ENCODE measurements at places on chromosomes 1 and 21.

DNA sequence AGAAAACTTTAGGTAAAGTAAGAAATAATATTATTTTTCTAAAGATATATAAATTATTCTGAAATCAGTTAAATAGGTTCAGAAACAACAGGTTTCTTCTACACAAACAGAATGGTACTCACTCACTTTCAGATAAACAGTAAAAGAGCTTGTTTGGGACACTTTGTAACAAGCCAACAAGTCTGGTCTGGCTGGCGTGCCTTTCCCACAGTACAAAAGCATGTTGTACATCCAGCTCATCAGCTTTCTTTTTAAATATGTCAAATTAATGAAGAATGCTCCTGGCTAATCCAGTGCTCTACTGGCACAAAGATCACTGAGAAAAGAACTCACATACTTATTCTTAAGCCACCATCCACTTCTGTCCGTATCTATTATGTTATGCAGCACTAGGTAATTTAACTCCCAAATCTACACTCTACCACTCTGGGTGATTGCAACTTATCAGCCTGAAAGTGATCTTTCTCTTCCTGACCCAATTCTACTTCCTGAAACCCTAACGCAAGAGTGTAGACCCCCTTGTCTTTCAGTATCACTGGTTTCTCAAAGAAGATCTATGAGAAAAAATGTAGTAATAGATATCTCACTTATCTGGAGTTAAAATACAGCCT, 32.6 kb downstream of the TRIT1 start:
- DNase-seq = no peak

DNA sequence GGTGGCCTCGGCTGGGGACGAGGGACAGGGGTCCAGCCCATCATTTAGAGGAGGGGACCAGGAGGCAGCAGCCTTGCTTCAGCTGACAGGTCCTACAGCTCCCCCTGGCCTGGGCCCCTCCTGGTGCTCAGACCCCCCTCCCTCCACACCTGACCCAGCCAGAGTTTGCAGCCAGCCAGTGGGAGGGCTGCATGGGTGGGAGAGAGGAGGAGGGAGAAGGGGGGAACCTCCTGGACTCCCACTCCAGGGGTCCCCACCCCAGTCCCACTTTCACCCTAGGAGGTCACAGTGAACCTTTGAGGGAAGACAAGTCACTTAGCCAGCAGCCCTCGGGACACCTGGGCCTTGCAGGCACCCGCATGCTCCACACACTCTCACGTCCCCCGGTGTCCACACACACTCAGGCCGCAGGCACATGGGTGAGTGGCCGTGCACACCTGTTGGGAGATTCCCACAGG, 108.9 kb upstream of the ZBTB40 start:
- DNase-seq = no peak

DNA sequence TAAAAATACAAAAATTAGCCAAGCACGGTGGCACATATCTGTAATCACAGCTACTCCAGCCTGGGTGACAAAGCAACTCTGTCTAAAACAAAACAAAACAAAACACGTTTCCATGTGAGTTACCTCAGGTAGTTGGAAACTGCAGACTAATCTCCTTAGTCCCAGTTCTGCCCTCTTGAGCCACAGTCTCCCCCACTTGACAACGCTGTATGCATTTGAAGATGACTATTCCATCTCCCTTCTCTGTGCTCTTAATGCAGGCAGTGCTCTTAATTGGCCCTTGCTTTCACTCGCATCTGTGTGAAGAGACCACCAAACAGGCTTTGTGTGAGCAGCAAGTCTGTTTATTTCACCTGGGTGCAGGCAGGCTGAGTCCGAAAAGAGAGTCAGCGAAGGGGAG, 19.6 kb upstream of the DHCR24 start:
- DNase-seq = no peak

GRCh38 chr1:159868766-159869165, 6.3 kb upstream of the VSIG8 start:
- DNase-seq = no peak

GRCh38 chr1:61240878-61241277, 158.5 kb downstream of the NFIA start:
- no peak for DNase-seq

DNA sequence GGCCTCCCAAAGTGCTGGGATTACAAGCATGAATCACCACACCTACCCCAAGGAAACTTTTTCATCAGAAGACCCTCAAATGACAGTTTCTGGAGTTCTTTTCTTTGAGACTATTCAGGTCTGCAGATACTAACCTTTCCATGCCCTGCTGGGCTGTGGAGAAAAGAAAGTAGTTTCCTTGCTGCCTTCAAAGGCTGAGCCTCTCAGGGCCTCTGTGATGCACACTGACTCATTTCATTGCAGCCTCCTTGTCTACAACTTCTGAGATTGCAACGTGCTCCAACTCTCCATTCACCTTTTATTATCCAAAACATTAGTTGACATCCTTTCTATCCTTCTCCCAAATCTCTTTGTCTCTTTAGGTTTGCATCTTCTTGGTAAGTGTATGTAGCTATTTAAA, 8.8 kb upstream of the SAMSN1 start:
- DNase-seq = peak; percentile 25

DNA sequence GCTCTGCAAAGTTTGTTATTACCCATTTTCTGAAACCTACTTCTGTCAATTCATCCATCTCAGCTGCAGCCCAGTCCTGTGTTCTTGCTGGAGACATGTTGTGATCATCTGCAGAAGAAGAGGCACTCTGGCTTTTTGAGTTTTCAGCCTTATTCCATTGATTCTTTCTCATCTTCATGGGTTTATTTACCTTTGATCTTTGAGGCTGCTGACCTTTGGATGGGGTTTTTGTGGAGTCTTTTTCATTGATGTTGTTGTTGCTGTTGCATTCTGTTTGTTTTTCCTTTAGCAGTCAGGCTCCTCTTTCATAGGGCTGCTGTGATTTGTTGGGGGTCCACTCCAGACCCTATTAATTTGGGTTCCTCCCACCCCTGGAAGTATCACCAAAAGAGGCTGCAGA, 164.3 kb downstream of the FCRL5 start:
- no peak for DNase-seq

- no peak for DNase-seq
Measured at GRCh38 chr21:39968010-39968409, 100.8 kb downstream of the PCP4 start.

DNA sequence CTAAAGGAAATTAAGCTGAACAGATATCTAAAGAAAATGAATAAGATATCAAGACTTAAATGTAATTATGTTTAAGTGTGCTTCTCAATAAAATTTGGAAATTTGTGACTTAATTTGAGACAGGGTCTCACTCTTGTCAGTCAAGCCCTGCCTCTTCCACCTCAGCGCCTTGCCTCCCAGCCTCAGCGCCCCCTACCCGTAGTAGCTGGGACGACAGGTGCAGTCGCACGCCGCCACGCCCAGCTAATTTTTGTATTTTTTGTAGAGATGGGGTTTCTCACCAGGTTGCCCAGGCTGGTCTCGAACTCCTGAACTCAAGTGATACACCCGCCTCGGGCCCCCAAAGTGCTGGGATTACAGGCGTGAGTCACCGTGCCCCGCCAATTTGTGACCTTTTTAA, 117.0 kb downstream of the CLEC20A start:
- DNase-seq = no peak

DNA sequence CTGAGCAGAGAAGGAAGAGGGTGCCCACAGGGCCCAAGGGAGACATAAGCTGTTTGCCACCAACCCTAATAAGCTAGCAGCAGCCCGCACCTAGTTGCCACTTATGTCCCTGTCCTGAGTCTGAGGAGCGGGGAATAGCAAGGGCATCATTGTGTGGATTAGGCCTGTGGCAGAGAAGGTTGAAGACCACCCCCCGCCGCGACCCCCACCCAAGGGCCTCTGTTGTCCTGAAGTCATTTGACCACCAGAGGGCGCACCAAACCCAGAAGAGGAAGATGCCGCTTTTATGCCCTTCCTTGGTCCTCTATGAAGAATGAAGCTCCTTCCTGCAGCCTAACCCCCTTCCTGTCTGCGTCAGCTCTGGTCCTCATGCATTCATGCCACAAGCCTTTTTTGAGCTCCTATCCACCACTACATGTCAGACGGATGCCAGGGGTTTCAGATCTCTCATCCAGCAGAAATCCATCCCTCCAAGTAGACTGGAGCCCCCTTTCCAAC, 16.6 kb downstream of the RHBG start:
- DNase-seq = peak; percentile 77

DNA sequence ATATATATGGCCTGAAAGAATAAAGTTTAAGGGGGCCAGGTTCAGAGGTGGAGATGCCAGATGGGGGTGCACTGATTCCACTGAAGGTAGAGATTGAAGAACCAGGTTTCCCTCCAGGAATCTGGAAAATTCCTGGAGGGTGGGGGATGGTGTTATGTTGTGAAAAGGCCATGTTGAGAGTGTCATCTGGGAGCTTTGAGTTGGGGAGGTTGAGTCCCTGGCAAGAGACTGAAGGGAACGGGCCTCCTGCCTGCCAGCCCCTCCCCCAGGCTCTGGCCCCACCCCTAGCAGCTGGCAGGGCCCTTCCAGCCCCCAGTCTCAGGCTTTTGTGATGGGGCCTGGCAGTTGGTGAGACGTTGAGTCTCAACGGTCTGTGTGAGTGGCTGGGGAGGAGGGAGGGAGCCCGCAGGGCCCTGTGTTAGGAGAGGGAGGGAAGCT, 4.1 kb downstream of the PTPRU start:
- DNase-seq = no peak

DNA sequence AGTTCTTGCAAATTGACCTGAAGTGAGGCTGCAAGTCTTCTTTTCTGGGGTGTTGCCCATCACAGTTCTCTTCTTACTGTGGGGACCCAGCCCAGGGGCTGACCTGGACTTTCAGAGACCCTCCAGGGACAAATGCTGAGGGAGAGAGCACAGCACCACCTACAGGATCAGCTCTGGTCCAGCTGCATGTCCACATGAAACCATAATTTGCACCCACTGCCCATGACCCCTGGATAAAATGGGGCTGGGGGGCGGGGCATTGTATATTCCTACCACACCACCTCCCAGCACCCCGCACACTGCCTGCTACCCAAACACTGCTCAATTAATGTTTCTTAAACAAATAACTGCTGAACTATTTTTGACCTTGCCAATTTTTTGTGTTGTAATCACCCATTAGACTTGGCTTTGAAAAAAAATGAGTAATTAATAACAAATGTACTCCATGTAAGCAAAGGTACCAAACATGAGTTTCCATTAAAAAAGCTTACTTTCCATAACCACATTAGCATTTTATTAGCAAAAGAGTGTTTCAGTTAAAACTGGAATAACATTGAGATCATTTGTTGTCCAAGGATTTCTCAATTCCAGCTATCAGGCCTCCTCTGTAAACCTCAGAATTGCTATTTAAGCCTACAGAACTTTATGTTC, 168.0 kb upstream of the RAB4A start:
- no peak for DNase-seq

DNA sequence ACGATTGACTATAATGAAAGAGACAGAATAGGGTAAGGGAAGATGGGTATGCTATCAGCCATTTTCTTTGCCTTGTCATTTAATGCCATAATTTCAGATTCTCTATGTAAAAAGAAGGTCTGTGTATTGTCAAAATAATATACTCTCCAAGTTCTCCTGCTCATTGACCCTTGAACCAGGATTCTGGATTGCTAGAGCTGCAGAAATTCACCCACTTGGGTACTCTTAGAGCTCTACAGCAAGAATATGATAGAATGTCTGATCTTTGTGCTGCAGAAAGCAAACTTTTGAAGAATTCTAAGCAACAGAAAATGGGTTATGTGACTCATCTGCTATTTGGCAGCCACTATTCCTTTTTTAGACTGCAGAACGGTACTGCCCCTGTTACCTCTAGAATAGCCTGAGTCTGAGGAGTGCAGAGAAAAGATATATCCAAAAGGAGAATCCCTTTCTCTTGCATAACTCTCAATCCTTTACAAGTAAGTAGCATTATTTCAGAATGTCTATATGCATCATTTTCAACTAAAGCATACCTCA, 78.2 kb upstream of the TENT5C start:
- DNase-seq = no peak
